ENCODE measurements at places on chromosomes 3 and 15.
A peak's percentile ranks its signal among the peaks of the same experiment; 100 is the strongest.

- no peak for DNase-seq
Observed at GRCh38 chr3:16305111-16305541, 40.1 kb downstream of the OXNAD1 start.

DNA sequence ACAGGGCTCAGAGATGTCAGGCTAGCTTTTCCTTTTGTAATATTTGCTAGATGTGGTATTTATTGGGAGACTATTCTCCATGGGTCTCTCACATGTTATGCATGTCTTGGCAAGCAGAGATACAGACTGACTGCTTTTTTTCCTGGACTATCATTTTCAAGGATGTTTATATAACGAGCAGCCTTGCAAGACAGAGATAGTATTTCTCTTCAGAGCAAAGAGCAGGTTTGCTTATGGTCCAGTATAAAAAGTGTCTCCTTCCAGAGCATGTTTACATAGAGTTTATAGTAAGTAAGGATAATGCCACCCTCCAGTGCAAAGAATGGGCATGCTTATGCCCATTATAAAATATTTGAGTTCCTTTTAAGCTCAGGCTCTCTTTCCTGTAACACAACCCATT lies 24.6 kb downstream of the GTF2E1 start:
- no peak for DNase-seq

- no peak for DNase-seq
Observed at GRCh38 chr15:70068783-70069565, 28.7 kb downstream of the TLE3 start.

DNA sequence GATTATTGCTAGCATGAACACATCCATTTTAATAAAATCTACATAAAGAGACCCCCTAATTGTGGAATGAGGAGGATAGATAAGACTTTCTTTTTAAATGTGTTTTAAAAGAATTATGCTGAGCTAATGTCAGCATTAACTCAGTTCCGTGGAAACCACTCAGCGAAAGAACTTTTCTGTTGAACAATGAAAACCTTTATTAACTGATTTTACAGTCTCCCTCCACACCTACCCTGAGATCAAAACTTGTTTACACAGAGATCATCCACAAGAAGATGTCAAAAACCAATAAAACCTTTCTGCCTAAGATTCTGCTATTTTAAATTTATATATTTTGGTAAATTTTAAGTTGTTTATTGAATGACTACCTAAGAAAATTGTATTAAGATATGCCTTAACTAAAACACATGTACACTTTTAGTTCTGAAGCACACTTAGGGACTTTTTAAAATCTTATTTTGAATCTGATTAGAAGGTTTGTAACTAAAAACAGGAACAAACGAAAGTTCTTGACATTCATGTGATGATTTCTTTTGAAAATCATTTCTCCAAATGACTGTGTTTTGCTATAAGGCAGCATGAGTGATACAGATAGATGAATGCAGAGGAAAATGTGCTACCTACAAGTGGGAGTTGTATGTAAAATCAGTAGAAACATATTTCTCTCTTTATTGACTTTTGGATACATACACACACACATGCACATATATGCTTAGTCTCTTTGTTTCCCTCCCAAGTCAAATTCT lies 369.0 kb downstream of the UNC13C start:
- DNase-seq, result no peak

- DNase-seq, result no peak
Observed at GRCh38 chr15:95442107-95442719, 888.3 kb upstream of the NR2F2 start.

DNA sequence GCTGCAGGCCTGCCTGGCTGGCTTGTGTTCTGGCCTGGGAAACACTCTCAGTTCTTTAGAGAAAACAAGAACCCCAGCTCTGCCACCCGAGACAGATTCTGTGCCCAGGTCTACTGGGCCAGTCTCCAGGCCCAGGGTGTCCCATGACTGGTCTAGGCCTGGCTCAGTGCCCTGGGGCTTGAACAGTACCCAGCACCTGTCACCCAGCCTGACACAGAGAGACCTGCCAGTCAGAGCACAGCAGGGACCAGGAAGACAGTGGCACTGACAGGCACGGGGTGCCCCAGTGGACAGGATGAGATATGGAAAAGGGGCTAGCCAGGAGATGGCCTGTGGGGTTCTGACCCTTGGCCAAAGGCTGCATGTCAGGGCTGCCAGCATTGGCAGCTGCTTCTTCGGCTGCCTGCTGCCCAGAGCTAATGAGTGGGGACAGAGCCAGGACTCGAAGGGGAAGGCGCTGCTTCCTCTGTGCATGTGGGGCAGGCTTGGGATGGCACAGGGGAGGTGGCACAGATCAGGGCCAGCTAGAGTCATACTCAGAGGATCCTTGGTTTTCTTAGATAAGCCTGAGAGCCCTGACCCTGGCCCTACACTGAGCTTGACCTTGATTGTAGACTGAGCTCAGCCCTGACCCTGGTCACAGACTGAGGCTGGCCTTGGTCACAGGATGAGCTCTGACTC lies 15.1 kb downstream of the CCDC33 start:
- peak; percentile 28 for DNase-seq

DNA sequence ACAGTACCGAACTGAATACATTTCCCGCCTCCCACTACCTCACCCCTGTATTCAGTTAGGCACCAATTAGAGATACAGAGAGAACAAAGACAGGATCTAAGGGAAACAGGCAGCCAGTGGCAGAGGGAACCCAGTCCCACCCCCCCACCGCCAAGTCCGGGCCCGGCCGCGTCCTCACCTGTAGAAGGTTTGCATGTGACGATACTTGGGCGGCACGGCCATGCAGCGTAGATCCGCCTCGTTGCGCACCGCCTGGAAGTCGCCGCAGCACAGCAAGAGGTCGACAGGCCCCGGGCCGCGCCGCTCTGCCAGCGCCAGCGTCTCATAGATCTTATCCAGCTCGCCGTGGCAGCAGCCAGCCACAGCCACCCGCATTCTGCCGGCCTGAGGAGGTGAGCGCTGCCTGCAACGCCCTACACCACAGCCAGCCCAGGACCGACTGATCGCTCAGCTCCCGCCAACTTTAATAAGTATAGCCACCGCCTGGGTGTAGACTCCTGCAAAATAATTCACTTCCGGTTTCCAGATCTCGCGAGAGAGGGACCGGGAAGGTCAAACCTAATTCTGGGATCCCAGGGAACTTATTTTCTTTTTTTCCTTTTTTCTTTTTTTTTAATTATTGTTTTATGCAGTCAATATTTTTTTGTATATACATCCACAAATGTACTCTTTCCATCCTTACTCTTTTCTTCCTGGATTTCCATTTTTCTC lies at the start of gene DBR1:
TSS of gene DBR1 (minus strand) at position 501 of the 711 bp plus-strand sequence. CDS start at position 375, 126 bp downstream.
- peak; percentile 90 for DNase-seq

- no peak for DNase-seq
Observed at GRCh38 chr3:71001303-71001830, 582.2 kb downstream of the FOXP1 start.

GRCh38 chr3:47747558-47747957 lies 34.1 kb downstream of the SMARCC1 start:
- no peak for DNase-seq

GRCh38 chr15:75228787-75229186 lies 27.1 kb downstream of the C15orf39 start:
- DNase-seq, result no peak

DNA sequence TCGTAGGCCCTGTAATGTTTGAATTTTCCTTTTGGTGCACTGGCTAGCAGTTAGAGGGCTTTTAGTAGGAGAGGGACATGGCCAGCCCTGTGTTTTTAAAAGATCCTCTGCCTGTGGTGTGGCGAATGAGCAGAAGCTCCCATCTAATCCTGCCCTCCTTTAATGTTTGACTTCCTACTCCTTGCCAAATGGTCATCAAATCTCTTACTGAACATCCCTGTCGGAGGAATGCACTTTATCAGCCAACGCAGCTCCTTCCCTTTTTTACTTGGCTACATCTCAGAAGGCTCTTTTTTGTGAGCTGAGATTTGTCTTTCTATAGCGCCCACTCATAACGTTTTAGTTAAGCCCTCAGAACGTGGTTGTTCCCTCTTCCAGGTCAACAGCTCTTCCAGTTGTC lies 44.8 kb downstream of the MAP2K5 start:
- DNase-seq, result no peak

DNA sequence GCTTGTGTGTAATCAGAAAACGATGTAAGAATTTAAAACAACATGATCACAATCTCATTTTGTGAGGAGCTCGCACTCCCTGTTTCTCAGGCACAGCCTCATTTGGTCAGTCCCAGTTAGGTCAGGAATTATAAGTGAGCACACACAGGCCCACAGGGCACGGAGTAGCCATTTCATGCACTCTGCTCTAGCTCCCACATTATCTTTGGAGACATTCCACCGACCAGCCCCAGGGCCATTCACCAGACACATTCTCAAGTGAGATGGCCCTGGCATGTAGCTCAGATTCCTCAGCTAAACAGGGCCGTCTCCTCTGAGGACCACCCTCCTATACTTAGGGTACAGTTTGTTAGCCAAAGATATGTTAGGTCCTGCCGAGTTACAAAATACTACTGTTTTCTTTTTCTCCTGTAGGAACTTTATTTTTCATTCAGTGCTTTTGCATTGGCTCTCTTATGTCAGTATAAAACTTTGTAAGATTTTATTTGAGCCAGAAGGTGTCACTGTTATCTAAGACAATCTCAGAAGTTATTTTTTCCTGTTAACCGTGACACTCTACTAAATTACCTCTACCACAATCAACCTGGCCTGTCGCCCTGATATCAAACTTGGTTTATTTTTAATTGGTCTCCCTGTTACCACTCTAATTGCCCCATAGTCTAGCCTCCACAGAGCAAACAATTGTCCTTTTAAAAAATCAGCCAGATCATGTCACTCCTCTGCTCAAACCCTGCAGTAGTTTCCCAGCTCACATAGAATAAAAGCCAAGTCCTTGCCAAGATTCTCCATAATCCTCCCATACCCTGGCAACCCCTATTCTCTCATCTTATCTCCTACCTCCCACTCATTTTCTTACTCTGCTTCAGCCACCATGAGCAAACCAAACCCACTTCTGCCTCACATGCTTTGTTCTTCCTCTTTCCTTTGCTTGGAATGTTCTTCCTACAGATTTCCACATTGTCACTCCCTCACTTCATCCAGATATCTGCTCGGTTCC lies 105.7 kb downstream of the PPP2R3A start:
- DNase-seq, result peak; percentile 68

- DNase-seq, result peak; percentile 53
Observed at GRCh38 chr3:146640955-146641867, 36.1 kb upstream of the PLSCR5 start.

DNA sequence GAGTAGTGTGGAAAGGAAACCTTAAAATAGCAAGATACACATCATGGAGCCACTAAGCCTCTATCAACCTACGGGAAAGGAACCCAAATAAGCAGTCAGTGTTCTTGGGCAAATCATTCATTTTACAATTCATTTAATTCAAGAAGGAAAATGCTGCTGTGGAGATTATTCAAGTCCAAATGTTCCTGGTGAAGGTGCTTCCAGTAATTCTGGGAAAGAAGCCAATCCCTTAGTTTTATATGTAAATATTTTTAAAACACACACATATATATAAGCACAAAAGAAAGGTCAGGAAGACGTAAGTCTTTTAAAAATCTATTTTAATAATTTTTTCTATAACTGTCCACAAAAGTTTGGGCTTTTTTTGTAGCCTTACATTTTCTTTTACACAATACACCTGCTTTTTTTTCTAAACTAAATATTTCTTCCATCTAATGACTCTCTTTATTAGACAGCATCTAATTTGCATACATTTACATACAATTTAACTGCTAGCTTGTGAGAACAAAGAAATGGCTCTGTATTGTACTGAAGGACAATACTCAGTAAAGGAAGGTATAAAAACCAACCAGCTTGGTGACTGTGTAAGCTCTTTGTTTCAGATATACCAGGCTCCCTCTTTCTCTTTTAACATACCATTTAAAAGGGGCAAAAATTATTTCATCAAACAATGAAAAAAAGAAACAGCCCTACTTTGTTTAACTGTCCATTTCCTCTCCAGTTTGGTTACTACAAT lies 269.5 kb downstream of the ZBTB20 start:
- DNase-seq, result no peak

GRCh38 chr3:30614943-30615342 lies 8.5 kb downstream of the TGFBR2 start:
- no peak for DNase-seq

DNA sequence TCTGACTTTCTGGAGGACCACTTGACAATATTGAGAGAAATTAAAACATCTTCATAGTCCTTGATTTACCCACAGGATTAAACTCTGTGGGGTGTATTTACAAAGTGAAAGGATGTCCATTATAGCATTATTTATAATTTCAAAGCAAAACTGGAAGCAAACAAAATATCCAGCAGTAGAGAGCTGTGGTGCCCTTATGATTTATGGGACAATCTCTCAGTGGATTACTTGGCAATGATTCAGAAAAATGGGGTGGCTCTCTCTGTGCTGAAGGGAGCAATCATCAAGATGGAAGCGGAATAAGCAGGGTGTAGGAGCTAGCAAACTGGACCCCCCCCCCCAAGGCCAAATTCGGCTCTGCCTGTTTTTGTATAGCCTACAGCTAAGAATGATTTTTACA lies 9.0 kb downstream of the PPCDC start:
- DNase-seq, result no peak

DNA sequence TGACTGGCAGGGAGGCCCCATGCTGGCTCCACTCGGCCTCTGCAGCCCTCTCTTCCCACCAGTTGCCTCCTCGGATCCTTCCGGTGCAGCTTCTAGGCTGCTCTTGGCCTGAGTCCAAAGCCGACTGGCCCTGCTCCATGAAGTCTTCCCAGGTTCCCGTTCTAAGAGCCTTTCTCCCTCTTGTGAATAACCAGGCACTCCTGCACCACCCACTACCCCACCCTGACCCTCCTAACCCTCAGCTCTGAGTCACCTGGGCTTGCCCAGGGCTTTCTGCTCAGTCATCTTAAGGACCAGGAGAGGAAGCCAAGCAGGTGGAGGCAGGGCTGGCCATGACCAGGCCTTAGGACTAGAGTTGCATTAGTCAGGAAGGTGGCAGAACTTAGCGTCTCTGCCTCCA lies 28.1 kb upstream of the CNBP start:
- peak; percentile 68 for DNase-seq

GRCh38 chr3:77158730-77159581 lies 119.1 kb downstream of the ROBO2 start:
- DNase-seq, result no peak

GRCh38 chr3:9884555-9885165 lies 4.6 kb upstream of the CIDEC start:
- peak; percentile 63 for DNase-seq

DNA sequence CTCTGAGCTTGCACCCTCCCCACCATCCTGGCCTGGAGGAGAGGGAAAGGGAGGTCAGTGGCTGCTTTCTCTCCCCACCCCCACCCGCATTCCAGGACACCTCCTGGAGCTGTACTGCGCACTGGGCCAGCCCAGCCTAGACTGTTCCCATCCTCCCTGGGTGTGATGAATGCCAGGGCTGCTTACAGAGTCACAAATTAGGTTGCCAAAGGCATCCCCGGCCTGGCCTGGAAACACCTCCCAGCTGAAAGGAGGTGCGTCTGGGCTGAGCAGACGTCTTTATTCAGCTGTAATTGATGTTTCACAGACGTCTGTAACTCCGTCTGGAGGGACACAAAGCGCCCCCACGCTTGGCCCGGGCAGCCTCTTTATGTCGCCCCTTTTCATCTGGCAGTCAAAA lies 47.6 kb downstream of the RHCG start:
- peak; percentile 83 for DNase-seq
